Activated CD4-positive, alpha-beta T cell treated with anti-CD3 and anti-CD28 coated beads for 36 hours (primary cell): ENCODE measurements at places on chromosomes 2 and 18. TPM values are rescaled to one million over a fixed set of nuclear protein-coding genes. Genes with fewer than 3 reads are reported as not detected.

DNA sequence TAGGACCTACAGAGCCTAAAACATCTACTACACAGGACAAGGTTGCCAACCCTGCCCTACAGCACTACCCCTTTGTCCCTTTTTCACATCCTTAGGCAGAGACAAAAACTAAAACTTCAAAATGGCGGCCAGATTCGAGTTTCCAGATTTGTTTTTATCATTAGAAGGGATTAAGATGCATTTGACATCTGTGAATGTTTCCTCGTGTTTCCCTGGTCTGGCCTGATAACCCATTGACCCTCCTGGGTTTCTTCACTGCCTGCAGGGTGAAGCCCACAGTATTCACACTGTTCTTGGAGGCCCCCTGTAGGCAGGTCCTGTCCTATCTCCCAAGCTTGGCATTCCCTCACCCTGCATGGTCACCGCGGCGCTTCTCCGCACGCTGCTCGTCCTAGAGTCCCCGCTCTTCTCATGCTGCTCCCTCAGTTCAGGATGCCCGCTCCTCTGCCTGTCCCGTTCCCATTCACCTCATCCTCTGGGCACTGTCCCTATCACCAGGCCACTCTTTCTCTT, 67.6 kb downstream of the TPGS2 start:
- H3K4me1 ChIP-seq: no peaks in the 10 kb centered on the region
- no peaks in the 10 kb centered on the region for H3K36me3 ChIP-seq
- H3K27me3 ChIP-seq: peaks cover 6% of the 10 kb centered on the region

DNA sequence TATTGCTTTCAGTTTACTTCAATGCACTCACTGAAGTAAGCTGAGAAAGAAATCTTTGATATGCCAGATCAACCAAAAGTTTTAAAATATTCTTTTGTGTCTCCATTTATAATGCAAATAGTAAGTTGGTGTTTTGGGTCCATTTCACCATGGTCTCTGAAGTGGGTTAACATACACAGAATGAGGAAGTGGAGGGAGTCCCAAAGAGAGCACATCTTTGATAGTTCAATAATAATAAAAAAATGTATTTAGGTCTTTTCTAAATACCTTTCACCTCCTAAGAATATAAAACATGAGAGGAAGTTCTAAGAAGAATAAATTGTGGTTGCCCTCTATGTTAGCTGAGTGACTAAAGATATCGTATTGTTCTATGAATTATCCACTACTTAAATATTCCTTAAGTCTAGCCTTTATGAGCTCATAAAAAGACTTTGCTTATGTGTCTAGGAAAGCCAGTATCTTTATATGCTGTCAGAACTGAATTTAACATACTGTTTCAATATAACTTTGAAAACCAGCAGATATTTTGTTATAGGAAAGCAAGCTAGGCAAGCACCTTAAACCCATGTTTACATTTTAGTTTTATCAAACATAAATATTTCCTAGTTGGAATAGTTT, 148.7 kb upstream of the ZEB2 start:
- H3K4me3 ChIP-seq: no peak overlapping the region
- no peak for DNase-seq
- no peak overlapping the region for H3K27ac ChIP-seq
- H3K27me3 ChIP-seq: peaks cover 6% of the 10 kb centered on the region

- no peak for DNase-seq
- H3K36me3 ChIP-seq: no peaks in the 10 kb centered on the region
- H3K27ac ChIP-seq: no peak overlapping the region
- H3K4me3 ChIP-seq: no peak overlapping the region
- H3K4me1 ChIP-seq: no peaks in the 10 kb centered on the region
Observed at GRCh38 chr2:237000481-237000880, 85.2 kb upstream of the COPS8 start.

DNA sequence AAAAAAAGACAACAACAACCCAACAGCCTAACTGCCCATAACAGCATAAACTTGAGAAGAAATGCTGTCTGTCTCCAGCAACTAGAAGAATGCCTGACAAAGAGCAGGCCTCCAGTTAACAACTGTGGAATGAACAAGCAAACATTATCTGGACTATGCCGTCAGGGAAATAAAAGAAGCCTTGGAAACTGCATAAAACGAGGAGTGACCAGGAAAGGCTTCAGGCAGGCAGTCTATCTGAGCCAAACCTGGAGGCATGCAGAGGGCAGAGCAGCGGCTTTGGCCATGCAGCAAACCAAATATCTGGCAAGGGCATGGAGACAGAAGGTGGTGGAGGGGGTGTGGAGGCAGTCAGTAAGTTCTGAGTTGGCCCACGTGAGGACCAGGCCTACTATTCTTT, 11.1 kb downstream of the HES6 start:
- H3K27me3 ChIP-seq: no peaks in the 10 kb centered on the region
- no peak overlapping the region for H3K27ac ChIP-seq
- H3K4me3 ChIP-seq: no peak overlapping the region
- no peak for DNase-seq
- H3K4me1 ChIP-seq: peaks cover 14% of the 10 kb centered on the region
- no peaks in the 10 kb centered on the region for H3K36me3 ChIP-seq

DNA sequence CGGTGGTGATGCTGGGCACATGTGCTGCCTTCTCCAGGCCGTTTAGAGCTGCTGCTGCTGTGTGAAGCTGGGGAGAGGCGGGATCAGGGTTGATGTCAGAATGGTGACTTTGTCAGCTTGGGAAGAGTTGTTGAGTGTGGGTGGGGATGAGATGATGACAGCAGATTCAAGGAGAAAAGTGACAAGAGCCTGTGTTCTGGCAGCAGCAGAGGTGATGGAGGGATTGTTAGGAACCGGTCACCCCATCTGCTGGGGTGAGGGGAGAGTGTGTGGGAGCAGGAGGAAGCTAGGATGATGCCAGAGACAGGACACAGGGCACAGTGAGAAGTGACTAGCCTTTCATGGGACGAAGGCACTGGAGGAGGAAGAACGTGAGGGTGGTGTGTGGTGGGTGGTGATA, 345.5 kb downstream of the RNF144A start:
- no peaks in the 10 kb centered on the region for H3K27me3 ChIP-seq
- H3K4me3 ChIP-seq: no peak overlapping the region
- H3K4me1 ChIP-seq: peaks cover 4% of the 10 kb centered on the region
- no peak overlapping the region for H3K27ac ChIP-seq

DNA sequence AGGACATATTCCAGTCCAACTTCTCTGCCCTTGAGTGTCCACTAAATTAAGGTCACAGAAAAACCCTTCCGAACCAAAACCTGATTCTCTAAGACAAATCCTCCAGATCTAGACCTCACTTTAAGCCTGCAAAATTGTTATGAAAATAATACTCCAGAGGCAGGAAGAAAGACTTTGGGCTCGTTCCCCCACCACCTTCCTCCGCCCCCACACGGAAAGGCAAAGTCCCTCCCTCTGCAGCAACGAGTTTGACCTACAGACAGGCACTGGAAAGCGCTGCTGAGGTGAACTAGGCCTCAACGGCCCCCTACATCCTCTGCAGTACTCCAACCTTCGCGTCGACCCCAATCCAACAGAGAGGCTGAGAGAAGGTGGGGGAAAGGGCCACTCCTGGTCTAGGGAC, 808 bp downstream of the ATP5MC3 start:
- peaks cover 35% of the 10 kb centered on the region for H3K4me1 ChIP-seq
- H3K36me3 ChIP-seq: peaks cover 41% of the 10 kb centered on the region
- peak overlapping the region; percentile 94 for H3K27ac ChIP-seq
- H3K4me3 ChIP-seq: peak overlapping the region; percentile 95

ZNF236 gene
- total RNA-seq: 13.7 TPM

ACVR1C gene
- total RNA-seq: 1.6 TPM
